ENCODE measurements at places on chromosomes 5 and 9.

DNA sequence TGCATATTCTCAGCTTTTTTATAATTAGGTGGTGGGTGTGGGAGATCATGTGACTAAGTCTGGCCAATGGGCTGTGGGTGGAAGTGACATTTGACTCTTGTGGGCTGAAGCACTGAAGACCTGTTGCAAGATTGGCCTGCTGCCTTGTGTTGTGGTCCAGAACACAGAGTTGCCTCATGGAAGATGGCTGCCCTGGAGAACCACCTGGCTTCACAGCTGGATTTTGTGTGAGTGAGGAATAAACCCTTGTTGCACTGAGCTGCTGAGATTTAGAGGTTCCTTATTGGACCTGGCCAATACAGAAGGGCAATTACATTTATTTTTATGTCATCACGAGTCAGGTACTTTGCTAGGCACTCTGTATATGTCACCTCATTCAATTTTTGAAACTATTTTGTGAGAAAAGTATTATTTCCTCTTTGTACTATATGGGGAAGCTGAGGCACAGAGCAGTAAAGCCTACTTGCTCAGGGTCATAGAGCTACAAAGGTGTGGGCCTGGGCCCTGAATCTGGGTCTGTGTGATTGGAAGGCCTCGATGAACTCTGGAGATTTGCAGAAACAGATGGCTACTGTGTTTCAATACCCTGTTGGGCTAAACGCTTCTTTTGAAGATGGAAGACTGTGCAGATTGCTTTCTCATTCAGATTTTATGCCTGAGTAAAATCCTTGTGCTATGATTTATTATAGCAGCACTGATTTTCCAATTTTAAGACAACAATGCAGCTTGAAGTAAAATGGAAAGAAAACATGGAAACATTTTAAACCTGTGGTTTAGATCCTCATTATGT is 71.2 kb upstream of the TBC1D2 start:
- DNase-seq: no peak

DNA sequence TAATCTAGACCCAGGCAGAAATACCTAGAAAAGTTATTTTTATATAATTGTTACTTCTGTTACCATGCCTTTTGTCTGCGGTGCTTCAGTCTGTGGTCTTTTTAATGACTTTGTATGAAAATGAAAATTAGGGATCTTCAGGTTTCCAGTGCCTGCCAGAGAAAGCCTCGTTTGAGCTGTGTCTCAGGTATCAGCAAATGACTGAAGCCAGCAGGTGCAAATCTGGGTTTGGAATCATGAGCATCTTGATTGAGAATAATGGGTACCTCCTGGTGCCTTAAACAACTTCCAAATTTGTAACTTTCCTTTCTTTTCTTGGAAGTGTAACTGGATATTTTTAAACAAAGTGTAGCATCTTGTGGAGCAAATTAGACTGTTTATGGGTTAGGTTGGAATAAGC is 4.3 kb downstream of the ZBTB34 start:
- no peak for DNase-seq

- DNase-seq: peak; percentile 10
These were observed 79.4 kb downstream of the ESM1 start for GRCh38 chr5:54905942-54906537.

DNA sequence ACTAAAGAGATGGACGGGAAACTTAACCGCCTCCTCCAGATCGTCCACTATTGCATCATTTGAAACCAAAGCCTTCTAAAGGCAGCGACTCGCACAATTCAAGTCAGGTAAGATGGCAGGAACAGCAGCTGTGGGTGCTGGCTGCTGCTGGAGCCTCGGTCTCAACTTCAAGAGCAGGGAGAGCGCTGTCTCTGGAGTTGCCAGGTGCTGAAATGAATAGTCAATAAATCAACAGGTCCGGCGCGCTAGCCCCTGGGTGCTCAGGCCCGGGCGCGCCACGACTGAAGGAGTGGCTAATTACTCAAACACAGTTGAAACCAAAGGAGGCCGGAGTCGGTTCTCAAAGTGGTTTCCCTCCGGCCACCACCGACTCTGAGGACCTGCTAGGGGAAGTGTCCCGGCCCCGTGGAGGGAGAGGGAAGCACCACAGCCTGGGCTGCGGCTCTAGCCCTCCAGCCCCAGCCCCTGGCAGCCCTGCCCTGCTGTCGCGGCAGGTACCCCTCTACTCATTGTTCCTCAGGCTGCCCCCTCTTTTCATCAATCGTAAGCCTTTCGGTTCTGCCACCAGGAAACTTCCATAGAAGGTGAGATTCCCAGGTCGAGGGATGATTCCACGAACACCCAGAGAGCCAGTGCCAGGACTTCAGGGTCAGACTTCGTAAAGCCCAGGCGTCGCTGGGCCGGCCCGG is 804 bp downstream of the TTC39B start:
- peak; percentile 94 for DNase-seq

DNA sequence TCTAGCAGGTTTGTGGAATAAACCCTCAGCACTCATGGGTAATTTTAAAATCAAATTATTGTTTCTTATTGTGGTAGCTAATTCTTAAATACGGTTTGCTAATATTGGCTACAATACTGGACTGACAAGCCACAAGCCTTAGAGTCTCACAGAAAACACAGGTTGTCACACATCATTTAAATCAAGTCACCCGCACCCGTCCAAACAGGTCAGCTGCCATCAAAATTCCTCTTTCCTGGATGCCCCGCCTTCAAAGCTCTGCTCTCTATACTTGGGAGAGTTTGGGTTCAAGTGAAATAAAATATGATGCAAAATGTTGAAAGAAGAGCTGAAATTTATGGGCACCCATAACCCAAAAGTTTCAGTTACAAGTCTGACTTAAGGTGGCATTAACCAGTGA is 12.3 kb upstream of the SUSD1 start:
- no peak for DNase-seq

GRCh38 chr5:108432024-108432423 is 50.1 kb upstream of the FBXL17 start:
- no peak for DNase-seq

DNA sequence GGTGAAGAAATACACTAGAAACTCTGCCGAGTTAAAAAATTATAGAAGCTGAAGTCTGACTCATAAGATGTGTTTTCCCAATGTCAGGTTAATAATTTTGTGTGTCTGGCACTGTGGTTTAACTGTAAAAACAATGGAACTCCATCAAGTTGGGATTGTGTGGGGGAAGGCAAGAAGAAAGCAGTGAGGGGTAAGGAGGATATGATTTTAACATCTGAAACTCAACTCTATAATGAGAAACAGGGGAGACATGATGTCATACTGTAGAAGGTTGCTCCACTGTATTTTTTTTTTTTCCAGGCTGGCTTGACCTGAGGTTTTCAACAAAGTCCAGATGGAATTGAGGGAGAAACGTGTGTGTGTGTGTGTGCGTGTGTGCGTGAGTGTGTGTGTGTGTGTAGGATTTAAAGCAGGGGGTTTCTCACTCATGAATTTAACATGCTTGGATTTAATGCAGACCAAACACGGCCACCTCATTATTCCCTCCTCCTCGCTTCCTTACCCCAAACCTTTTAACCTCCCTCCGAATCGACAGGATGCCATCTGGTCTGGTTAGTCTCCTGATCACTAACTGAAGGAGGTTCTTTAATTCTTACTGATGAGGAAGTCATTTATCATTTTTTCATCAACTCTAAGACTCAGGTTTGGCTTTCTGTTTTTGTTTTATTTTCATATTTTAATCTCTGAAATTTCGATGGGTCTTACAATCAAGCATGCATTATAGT is 140.2 kb upstream of the LPAR1 start:
- DNase-seq: no peak

DNA sequence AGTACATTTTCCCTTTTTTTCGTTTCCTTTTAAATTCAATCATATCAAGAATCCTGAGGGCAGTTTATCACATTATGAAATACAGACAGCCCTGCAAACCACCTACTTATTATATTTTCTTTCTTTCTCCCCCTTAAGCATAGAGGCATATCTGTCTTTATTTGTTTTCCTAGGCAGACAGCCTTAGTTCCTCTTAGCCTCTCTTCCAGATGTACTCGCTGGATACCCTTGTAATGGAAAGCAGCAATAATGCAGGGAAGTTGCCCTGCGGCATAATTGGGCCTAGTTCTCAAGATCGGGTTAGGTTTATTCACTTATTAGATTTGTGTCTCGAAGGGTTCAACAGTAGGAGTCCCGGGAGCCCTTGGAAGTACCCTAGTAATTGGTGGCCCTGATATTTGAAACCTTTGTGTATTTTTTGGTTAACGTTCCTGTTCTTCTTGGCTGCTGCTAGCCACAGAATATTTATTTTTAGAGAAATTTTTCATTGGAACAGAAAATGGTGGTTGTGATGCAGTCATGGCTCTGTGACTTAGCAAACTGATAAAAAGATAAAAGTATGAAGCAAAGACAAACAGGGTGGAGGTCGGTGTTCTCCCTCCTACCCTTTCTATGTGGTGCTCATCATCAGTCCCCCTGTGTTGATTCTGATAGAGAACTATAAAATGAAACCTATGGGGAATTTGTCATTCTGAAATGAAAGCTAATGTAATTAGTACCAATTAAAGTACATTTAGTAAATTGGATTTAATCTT is 6.4 kb downstream of the TLE4 start:
- no peak for DNase-seq

- DNase-seq: no peak
These were observed 1655.8 kb downstream of the MAT2B start for GRCh38 chr5:165161204-165161603.

DNA sequence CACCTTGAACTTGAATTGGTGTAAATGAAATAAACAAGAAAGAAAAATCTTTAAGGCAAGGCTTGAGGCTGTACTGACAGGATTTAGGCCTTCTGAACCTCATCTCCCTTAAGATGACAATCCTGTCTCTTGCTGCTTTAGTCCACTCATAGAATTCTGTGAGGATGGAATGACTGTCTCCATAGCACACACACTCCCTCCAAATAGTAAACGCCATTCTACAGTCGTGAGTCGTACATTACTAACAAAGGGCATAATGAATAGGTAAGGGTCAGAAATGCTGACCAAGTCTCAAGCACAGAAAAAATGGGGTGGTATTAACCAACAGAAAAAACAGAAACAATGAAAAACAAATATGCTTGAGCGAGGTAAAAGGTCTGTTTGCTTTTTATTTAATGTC is 71.8 kb upstream of the SIMC1 start:
- no peak for DNase-seq

GRCh38 chr9:104009826-104010225 is 84.3 kb upstream of the SMC2 start:
- DNase-seq: peak; percentile 54

GRCh38 chr5:128498844-128499455 is 39.1 kb downstream of the FBN2 start:
- peak; percentile 1 for DNase-seq

DNA sequence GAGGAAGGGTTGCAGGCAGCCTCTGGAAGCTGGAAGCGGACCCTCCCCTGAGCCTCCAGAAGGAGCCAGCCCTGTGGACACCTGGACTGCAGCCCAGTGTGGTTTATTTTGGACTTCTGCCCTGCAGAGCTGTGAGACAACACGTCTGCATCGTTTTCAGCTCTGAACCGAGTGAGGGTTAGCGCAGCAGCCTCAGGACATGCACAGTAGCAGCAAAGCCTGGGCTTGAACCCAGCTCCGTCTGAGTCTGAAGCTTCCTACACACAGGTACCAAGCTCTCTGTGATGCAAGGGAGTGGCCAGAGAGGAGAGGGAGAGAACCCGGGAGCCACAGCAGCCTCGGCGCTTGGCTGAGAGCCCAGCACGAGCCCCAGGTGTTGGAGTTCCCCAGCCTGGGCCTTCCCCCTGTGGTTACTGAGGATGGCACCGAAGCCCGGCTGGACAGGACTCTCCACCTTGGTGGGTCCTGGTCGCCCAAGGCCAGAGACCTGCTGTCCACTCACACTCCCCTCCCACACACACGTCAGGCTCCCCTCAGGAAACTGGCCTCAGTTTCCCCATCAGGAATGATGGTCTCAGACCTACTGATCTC is 128.2 kb downstream of the OLFM1 start:
- DNase-seq: no peak

GRCh38 chr9:113350937-113351336 is 1.6 kb downstream of the BSPRY start:
- DNase-seq: no peak

- DNase-seq: no peak
These were observed 14.7 kb upstream of the PWWP2A start for GRCh38 chr5:160133918-160134304.

GRCh38 chr5:93930098-93930497 is 188.7 kb upstream of the POU5F2 start:
- no peak for DNase-seq

DNA sequence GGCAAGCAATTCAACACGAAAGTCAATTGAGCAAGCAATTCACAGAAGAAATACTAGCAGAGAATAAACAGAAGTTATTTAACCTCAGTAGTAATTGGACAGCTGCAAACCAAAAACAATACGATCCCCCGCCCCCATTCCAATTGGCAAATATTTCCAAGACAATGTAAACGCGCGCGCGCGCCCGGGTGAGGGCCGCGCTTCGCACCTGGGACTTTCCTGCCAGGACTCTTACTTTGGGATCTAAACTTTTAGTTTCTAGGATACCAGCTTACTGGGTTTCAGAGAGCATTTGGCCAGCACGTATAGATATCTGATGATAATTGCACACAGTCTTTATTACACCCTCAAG is 8.6 kb downstream of the RUFY1 start:
- DNase-seq: peak; percentile 7

- DNase-seq: no peak
These were observed 105.7 kb upstream of the HAND1 start for GRCh38 chr5:154583671-154584177.

DNA sequence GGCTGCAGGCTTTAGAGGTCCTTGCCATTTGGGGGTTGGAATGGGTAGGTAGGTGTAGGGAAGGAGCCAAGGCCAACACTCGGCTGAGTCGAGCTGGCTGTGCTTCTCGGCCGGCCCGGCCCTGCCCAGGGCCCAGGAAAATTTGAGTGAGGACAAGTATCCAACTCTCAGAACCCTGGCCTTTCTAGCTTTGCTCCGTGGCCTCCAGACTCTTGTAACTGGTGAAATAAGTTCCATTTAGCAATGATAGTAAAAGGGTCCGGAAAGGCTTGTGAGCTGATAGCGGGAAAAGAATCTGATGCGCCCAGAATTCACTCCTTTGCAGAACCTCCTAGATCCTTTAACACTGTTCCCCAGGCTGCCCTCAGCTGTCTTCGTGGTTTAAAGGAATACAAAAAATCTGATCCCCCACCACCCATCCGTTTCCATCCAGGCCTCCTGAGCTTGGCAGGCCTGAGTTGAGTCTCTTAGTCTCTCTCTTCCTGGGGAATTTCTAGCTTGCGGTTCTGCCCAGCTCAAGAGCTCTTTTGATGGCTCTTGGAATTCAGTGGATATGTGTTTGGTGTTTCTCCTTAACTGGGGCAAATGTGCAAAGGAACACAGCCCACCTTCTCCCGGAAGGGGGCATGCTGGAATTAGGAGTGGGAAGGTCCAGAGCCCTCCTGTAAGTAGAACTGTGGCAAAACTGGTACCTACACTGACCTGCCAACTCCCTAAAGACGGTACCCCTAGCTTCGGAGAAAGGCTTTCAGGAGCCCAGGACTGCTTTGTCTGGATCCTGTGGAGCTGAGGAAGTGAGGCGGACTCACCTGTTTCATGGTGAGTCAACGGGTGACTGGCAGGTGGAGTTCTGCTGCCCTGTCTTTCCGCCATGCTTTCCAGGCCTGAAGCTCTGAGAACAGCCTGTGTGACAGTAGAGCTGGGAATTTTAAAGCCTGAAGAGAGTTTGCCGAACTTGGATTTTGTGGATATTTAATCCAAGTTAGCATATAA is 1.7 kb downstream of the DMRT3 start:
- DNase-seq: no peak
